ENCODE measurements at places on chromosomes 5 and 9.

DNA sequence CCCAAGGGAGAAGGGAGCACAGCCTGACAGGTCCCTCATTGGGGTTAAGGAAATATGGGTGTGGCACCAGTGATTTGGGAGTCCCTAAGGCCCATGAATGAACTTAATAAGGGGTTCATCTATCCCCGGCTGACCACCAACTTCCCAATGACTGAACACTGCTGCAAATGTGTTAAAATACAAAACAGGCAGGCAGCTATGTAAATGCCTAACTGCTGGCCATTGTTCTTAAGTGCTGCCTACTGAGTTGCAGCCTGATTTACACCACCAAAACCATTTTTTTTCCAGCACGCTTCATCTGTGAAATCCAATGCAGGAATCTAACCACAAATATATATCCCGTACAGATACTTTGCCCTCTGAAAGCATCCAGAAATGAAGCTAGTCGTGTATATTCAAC lies 478.5 kb downstream of the PTPRD start:
- no peaks in the 10 kb centered on the region for H3K27me3 ChIP-seq
- H3K36me3 ChIP-seq = no peaks in the 10 kb centered on the region

DNA sequence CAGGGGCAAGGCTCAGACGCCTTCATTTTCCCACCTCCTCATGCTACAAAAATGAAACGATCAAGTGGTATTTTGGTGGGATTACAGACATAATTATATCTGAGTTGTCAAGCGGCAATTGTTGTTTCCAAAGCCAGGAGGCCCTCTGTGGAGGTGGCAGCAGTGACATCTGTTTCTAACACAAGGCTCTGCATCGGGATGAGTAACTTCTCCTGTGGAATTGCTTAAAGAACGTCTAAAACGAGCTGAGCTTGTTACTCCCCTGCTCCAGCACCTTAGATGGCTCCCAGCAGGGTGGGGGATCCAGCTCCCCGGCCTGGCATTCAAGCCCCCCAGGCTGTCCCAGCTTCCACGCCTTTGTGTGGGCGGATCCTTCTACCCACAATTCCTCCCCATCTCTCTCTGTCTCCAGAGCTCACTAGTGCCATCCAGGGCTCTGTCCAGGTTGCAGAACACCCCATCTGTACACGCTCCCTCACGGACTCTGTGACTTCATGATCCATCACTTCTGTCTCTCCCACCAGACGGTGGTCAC lies 36.8 kb downstream of the DAB2IP start:
- no peaks in the 10 kb centered on the region for H3K36me3 ChIP-seq
- no peak overlapping the region for H3K4me3 ChIP-seq
- no peak for DNase-seq
- peak overlapping the region; percentile 46 for H3K27ac ChIP-seq
- no peaks in the 10 kb centered on the region for H3K27me3 ChIP-seq

DNA sequence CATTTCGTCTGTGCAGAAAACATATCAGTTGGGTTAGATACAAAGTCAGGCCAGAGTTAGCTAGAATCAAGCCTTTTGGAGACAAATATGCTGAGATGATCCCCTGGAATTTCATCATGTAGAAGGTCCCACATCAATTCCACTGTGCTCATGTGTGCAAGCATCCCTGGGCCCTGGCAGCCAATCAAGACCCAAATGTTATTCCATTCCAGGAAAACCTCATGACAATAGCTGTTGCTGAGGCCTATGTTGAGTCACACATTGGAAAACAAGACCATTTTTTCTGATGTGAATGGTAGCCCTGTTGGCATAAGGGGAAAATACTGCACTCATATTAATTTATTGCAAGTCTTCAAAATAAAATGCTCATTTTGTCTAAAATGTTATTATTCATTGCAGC lies 11.5 kb downstream of the SPOCK1 start:
- DNase-seq = no peak
- no peaks in the 10 kb centered on the region for H3K36me3 ChIP-seq
- H3K27me3 ChIP-seq = peaks cover 3% of the 10 kb centered on the region
- H3K4me3 ChIP-seq = no peak overlapping the region
- no peaks in the 10 kb centered on the region for H3K4me1 ChIP-seq
- H3K27ac ChIP-seq = no peak overlapping the region

- no peaks in the 10 kb centered on the region for H3K36me3 ChIP-seq
- H3K27ac ChIP-seq = peak overlapping the region; percentile 87
- no peaks in the 10 kb centered on the region for H3K27me3 ChIP-seq
- peak overlapping the region; percentile 93 for H3K4me3 ChIP-seq
Measured at GRCh38 chr9:19409401-19410194, 789 bp downstream of the ACER2 start.
